ENCODE measurements at places on chromosomes 5 and 9. TPM values are rescaled to one million over a fixed set of nuclear protein-coding genes. Genes with fewer than 3 reads are reported as not detected.

- DNase-seq: no peak
Measured at GRCh38 chr9:130740218-130741023, 46.8 kb downstream of the EXOSC2 start.

GRCh38 chr5:103271570-103272289, 13.2 kb downstream of the MACIR start:
- DNase-seq: no peak

The UGT3A2 gene
- total RNA-seq: not detected

DNA sequence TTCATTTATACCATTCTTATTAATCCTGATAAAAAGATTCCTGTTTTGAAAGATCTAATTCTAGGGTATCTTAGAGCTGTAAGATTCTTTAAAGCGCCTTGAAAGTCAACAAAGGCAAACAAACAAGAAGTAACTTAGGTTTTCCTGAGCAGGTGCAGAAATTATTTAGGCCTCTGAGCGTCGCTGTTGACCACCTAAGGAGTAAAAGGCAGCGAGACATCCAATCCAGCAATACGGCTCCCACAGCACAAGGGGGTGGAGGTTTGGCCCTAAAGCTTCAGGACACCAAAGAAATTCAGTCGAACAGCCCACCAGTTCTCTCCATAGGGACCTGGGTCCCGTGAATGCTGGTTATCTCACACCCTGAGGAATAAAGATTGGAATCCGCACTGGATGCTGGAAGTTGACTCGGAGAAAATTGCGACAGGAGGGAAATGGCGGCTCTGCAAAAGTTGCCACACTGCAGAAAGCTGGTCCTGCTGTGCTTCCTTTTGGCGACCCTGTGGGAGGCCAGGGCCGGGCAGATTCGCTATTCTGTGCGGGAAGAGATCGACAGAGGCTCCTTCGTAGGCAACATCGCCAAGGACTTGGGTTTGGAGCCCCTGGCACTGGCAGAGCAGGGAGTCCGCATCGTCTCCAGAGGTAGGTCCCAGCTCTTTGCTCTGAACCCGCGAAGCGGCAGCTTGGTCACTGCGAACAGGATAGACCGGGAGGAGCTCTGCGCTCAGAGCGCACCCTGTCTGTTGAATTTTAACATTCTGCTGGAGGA, at the start of gene PCDHGA2:
Gene PCDHGA2, plus strand, starts transcription at position 223 of the 769 bp plus-strand sequence.
- DNase-seq: no peak

DNA sequence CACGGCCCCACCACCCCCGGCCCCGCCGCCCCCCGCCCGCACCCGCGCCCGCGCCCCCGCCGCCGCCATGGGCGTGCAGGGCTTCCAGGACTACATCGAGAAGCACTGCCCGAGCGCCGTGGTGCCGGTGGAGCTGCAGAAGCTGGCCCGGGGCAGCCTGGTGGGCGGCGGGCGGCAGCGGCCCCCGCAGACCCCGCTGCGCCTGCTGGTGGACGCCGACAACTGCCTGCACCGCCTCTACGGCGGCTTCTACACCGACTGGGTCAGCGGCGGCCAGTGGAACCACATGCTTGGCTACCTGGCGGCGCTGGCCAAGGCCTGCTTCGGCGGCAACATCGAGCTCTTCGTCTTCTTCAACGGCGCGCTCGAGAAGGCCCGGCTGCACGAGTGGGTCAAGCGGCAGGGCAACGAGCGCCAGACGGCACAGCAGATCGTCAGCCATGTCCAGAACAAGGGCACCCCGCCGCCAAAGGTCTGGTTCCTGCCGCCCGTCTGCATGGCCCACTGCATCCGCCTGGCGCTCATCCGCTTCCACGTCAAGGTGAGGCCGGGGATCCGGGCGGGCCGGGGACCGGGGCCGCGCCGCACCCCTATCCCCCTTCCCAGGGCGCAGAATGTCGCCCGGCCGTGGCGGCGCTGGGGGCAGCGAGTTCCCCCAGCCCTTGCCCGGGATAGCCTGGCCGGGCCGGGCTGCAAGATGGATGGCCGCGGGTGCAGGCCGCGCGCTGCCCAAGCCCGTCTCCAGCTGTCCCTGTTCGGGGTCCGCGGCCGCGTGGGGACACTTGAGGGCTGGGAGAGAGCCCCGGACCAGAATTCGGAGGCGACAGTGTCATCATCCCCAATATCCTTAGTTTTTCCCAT, 594 bp downstream of the FAM120A start:
- peak; percentile 62 for DNase-seq

GRCh38 chr9:75169623-75170022, 81.3 kb downstream of the OSTF1 start:
- no peak for DNase-seq

GRCh38 chr5:138159666-138160065, 18.8 kb downstream of the BRD8 start:
- no peak for DNase-seq

The OBP2B gene
- not detected for total RNA-seq

GRCh38 chr9:75788006-75788634, 102.4 kb upstream of the PCSK5 start:
- no peak for DNase-seq

DNA sequence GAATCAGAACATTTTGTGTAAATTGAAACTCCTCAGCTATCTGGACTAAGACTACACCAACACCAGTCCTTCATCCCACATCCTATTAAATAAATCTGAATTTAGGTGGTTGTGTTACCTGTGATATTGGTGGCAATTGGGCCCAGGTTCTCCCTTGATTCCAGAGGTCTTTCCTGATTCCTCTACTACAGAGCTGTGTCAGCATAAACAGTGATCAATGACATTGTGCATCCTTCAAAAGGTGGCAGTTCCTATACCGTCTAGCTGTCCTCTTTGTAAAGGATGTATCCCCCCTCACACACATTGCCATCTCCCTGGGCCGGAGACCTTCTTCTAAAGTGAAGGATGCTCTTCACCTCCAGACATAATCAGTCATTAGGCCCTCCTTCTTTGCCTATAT, 239.2 kb downstream of the FAM114A2 start:
- DNase-seq: no peak

DNA sequence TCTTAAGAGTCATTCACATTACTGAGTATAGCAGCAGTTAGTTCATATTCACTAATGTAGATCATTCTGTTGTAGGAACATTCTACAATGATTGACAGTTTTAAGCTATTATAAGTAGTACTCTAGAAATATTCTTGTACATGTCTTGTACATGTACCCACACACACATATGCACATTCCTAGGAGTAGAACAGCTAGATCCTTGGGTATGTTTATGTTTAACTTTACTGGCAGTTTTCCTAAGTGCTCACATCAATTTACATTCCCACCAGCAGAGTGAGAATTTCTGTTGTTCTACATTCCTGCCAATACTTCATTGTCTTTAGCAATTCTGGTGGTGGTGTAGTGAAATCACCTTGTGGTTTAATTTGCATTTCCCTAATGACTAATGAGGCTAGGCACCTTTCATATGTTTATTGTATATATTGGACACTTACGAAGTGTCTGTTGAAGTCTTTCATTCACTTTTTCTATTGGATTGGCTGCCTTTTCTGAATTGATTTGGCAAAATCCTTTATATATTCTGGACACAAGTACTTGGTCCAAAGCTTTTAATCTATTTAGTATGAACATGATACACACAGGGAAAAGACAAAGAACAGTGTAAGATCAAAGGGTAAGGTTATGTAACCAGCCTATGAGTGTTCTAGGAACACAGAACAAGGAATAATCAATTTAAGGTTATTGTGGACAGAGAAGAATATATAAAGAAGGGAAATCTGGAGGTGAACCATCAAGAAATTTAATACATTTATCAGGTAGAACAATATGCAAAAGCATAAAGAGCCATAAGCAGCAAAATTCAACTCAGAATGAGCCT, 95.6 kb downstream of the MLLT3 start:
- DNase-seq: no peak

The IFNB1 gene
- not detected for total RNA-seq

DNA sequence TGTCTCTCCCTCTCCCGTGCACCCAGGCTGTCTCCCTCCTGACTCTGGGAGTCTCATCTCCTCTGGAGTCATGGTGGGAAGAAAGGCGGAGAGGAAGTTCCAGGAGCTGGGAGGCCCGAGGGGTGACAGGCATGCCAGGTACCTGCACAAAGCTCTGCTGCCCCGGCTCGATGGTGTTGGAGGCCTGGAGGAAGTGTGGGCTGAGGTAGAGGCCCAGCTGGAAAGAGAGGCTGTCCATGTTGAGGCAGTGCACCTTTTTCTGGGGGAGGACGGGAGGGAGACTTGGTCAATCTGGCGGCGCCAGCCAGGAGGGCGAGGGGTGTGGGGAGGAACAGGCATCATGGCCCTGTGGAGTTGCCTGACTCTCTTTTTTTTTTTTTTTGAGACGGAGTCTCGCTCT, 15.9 kb downstream of the FPGS start:
- DNase-seq: no peak

The PRUNE2 gene
- 327 TPM for total RNA-seq

The NR6A1 gene
- total RNA-seq: 4.7 TPM

The OLFML2A gene
- total RNA-seq: 6.9 TPM

- DNase-seq: no peak
Measured at GRCh38 chr9:15329539-15330109, 22.6 kb upstream of the TTC39B start.

- DNase-seq: no peak
Measured at GRCh38 chr5:59209758-59210359, 627.0 kb downstream of the RAB3C start.

- DNase-seq: no peak
Measured at GRCh38 chr5:65874241-65874640, 52.1 kb upstream of the ERBIN start.

DNA sequence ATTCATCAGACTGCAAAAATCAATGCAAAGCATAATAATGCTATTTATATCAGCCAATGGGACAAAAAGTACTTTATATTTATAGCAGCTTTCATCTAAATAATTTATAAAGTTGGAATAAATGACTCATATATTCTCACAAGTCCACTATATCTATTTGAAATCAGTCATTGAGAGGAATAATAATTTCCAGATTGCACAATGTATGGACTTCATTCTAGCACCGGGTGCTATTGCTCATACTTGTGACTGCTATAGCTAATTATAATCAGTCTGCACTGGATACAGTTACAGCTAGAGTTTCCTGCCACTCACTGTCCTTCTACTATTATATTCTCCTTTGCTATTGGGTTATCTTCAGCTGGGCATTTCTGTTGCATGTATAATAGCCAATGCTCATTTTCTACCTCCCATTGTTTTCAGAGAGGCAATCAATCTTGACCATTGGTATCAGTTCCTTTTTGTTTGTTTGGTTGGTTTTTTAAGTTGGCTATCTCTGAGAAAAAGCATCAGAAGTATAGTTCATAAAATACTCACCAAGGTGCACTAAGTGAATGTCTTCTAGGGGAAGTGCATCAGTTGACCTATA, 1.9 kb downstream of the CDH18 start:
- no peak for DNase-seq

The CAVIN4 gene
- total RNA-seq: 4.0 TPM

DNA sequence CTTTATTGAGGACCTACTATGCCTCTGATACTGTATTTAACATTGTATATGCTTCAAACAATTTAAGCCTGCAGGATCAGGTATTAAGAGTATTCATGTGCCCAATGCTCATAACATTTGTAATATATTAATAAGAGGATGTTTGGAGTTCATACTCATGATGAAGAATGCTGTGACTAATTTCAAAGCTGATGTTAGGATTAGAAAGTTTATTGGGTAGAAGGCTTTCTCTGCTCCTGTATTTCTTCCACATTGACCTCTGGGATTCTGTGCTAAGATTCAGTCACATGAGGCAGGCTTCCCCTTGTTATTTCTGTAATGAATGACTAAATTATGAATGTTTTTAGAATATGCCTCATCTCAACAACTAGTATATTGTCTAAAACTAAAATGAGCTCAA, 456.4 kb downstream of the NFIB start:
- DNase-seq: no peak

GRCh38 chr9:136438548-136439480, 831 bp downstream of the INPP5E start:
- DNase-seq: no peak

GRCh38 chr5:33833237-33833575, 58.6 kb downstream of the ADAMTS12 start:
- no peak for DNase-seq

The WNT8A gene
- not detected for total RNA-seq
